Activated CD8-positive, alpha-beta T cell treated with anti-CD3 and anti-CD28 coated beads for 36 hours (primary cell): ENCODE measurements at places on chromosomes 11 and 22.

GRCh38 chr11:72039031-72039855, 40.5 kb downstream of the IL18BP start:
- peak; percentile 17 for DNase-seq

GRCh38 chr22:48837341-48837935, 990.2 kb downstream of the BRD1 start:
- DNase-seq: no peak

- no peak for DNase-seq
Observed at GRCh38 chr11:100753172-100753543, 66.1 kb downstream of the ARHGAP42 start.

DNA sequence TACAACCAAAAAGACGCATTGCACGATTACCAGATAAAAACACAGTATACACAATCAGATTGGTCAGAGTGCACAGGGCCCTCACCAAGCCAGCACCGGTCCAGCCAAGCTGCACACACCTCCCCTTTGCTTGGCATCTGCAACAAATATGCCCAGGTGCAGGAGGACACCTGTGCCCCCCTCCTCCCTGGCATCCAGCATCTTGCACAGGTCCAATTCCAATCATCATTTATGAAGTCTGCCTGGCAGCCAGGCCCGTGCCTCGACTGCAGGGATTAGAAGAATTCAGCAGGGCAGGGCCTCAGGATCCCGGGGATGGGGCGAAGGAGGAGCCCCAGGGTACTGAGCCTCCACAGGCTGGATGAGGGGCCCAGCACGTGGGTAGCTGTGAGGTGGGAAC, 302.1 kb downstream of the CTTN start:
- no peak for DNase-seq

- DNase-seq: peak; percentile 51
Observed at GRCh38 chr11:66970807-66971442, 4.2 kb upstream of the C11orf86 start.

- no peak for DNase-seq
Observed at GRCh38 chr11:12319461-12319951, 57.9 kb upstream of the PARVA start.

DNA sequence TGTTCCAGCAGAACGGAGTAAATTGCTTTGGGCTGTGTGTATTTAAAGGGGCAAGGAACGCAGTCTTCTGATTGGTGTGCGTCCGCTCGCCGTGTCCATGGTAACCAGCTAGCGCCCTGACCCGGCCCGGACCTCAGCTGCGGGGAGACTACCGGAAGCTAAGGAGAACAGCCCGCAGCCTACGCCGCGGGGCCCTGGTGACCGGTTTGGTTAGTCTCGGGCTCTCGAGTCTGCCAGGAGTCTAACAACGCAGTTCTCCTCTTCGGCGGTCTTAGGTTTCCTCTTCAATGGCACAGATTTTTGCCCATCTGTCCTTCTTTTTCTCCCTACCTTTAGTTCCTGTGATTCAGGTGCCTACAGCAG, 3.5 kb upstream of the OR56A3 start:
- DNase-seq: no peak

GRCh38 chr11:68371171-68372041, 59.0 kb downstream of the LRP5 start:
- no peak for DNase-seq

DNA sequence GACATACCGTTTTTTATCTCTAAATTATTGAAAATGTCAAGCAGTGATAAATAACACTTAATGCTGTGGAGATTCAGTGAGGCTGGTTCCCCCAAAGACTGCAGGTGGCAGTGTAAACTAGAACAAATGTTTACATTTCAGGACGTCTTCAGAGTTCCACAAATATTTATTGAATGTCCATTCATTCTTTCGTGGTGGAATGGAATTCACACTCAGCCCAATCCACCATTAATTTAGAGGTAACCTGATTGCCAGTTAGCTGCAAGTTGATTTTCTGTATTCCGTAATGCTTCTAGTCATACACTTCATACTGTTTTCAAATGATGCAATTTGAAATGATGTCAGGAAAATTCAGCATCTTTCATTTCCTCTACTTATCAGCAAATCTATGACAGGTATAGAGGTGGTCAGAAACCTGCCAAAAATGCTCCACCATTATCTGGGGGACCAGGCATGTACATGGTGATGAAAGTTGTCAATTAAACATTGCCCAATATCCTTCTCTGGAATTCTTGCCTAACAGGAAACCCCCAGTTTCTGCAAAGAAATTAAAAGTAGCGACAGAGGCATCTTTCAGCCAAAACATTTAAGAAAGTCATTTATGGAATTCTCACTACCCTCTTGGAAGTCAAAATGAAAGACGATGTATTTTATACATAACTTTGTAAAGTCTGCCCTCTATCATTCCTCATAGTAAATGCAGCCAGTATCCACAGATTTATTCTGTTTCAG, 94.3 kb upstream of the BMAL1 start:
- peak; percentile 34 for DNase-seq
